Right cardiac atrium (tissue), 5 donors: ENCODE measurements at places on chromosomes 16 and 17. TPM values are rescaled to one million over a fixed set of nuclear protein-coding genes. Genes with fewer than 3 reads are reported as not detected.
A peak's percentile ranks its signal among the peaks of the same experiment; 100 is the strongest.

DNA sequence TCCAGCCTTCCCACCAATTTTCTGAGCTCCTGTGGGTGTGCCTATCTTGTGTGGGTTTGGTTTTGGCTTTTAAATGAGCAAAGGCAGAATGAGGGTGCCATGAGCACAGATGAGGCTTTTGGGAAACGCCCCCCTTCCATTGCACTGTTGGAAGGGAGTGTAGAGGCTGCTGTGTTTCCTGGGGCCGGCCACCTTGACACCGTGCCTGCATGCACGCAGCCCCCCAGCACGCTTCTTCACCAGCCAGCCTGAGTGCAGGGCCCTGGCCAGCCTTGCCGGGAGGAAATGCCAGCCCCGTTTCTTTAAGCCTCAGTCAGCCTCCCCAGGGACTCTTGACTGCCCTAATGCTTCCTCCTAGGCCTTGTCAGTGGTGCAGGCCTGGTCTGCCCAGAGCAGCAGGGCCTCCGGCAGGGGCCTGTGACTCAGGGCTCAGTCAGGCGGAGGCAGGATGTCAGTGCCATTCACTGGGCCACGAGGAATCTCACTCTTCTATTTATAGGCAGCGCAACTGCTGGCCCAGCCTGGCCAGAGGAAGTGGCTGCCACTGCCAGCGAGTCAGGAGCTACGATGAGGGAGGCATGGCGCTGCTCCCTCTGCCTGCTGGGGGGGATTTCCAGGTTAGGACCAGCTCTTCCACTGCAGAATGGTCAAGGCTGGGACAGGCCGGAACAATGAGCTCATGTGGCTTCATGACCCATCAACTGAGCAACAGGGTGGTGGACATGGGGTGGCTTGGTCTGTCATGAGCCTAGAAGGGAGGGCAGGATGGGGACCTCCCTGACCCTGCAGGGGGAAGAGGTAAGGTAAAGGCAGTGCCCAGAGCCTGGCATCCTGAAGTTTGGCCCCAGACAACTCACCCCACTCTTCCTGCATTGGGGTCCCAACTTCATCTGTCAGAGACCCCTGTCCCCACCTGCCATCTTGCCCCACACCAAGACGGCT lies 205.2 kb downstream of the RAB11FIP4 start:
- DNase-seq = peak; percentile 87

GRCh38 chr17:80983545-80983944 lies 8.1 kb upstream of the CHMP6 start:
- DNase-seq = peak; percentile 53

GRCh38 chr16:75230471-75231110 lies 11.8 kb downstream of the CTRB1 start:
- DNase-seq = no peak

DNA sequence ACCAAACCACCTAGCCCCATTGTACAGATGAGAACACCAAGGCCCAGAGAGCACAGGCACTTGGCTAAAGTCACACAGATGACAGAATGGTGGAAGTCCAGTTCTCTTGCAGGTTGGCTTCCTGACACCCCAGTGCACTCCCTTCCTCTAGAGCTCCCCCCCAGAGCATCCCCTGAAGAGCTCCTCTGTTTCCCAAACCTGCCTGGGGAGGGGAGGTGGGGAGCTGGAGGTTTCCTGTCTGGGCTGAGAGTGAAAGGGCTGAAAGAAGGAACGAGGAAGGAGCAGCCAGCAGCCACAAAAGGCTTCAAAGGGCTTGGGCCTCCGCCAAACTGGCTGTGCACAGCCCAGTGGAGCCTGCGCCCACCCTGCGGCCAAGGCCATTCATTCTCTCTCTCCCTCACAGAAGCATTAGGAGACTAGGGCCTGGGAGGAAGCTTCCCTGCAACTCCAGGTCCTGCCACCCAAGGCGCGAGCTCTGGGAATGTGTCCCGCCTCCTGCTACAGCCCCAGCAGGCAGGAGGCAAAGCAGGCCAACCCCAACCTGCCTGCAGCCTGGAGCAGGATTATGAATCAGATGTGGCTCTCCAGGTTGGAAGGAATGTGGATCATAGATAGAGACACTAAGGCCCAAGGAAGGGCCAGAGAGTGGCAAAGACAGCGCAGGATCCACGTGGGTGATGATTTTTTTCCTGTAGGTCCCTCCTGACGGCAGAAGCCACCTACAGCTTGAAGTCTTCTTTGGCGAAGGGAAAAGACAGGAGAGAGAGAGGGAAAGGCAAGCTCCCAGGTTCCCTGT lies 913 bp downstream of the SLC13A5 start:
- no peak for DNase-seq

DNA sequence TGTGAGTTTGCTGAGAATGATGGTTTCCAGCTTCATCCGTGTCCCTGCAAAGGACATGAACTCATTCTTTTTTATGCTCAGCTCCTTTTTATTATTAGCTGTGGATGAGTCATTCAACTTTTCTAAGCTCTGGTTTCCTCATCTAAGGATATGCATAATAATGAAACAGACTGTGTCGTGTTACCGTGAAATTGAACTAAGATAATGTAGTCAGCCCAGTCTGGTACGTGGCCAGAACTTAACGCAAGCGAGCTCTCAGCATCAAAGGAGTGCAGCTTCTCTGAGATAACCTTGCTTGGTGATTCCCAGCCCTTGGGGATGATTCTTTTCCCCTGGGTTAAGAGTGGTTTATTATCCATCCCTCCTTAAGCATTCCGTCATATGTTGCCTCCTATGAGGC lies 454.3 kb upstream of the EEF2KMT start:
- no peak for DNase-seq

DNA sequence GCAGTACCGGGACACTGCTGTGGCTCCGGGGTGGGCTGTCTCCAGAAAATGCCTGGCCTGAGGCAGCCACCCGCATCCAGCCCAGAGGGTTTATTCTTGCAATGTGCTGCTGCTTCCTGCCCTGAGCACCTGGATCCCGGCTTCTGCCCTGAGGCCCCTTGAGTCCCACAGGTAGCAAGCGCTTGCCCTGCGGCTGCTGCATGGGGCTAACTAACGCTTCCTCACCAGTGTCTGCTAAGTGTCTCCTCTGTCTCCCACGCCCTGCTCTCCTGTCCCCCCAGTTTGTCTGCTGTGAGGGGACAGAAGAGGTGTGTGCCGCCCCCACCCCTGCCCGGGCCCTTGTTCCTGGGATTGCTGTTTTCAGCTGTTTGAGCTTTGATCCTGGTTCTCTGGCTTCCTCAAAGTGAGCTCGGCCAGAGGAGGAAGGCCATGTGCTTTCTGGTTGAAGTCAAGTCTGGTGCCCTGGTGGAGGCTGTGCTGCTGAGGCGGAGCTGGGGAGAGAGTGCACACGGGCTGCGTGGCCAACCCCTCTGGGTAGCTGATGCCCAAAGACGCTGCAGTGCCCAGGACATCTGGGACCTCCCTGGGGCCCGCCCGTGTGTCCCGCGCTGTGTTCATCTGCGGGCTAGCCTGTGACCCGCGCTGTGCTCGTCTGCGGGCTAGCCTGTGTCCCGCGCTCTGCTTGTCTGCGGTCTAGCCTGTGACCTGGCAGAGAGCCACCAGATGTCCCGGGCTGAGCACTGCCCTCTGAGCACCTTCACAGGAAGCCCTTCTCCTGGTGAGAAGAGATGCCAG lies 12.9 kb downstream of the STH start:
- no peak for DNase-seq

DNA sequence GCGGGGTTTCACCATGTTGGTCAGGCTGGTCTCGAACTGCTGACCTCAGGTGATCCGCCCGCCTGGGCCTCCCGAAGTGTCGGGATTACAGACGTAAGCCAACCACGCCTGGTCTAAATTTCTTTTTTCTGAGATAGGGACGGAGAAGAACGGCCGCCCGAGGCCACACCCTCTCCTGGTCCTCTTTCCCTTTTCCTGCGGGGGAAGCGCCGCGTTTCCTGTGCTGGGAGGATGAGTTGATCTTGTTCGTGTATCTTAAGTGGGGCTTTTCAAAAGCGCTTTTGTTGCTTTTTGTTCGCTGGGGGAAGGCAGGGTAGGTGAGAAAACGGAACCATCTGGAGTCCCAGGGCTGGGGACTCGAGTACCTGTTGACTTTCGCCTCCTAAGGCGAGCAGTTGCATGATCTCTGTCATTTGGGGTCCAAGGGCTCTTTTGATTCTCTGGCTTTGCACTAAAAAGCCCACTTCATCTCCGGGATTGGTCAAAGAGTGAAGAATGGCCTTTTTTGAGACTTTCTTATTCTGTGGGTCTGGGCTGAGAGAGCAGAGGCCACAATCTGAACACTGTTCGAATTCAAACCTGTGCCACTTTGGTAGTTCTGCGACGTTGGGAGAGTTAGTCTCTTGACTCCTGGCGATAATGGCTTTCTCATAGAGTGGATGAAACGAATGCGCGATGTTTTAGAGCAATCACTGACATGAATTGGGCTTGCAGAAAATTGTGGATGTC lies 1.3 kb downstream of the FUS start:
- peak; percentile 46 for DNase-seq

GRCh38 chr16:49440156-49441065 lies 66.8 kb downstream of the C16orf78 start:
- no peak for DNase-seq

- no peak for DNase-seq
Measured at GRCh38 chr17:77456951-77457548, 316.3 kb downstream of the SEC14L1 start.

- peak; percentile 68 for DNase-seq
Measured at GRCh38 chr17:67165201-67165600, 79.8 kb downstream of the HELZ start.

- DNase-seq = no peak
Measured at GRCh38 chr16:65213866-65214595, 92.2 kb upstream of the CDH11 start.

HEATR9 gene
- polyA plus RNA-seq = not detected

PHOSPHO1 gene
- polyA plus RNA-seq = 1.1 TPM

SHBG gene
- 0.57 TPM for polyA plus RNA-seq

CHST4 gene
- not detected for polyA plus RNA-seq

AP2B1 gene
- 39.7 TPM for polyA plus RNA-seq

C16orf95 gene
- polyA plus RNA-seq = 4.7 TPM
